Diencephalon (tissue), 1 donor: ENCODE measurements at places on chromosomes 6 and 20. TPM values are rescaled to one million over a fixed set of nuclear protein-coding genes. Genes with fewer than 3 reads are reported as not detected.

The PPP1R14C gene
- total RNA-seq, result 35.5 TPM

The ECT2L gene
- 1.2 TPM for total RNA-seq

The LST1 gene
- 6.0 TPM for total RNA-seq

The TRIM40 gene
- not detected for total RNA-seq

The MUC22 gene
- not detected for total RNA-seq

The NRSN1 gene
- total RNA-seq, result 31.4 TPM

The MAP7 gene
- 6.9 TPM for total RNA-seq

The CCM2L gene
- 3.7 TPM for total RNA-seq

The HCK gene
- total RNA-seq, result 5.1 TPM

The TGM3 gene
- 0.46 TPM for total RNA-seq

The NOX3 gene
- total RNA-seq, result not detected

The PLA2G7 gene
- 4.6 TPM for total RNA-seq

The ADTRP gene
- 0.69 TPM for total RNA-seq

The BCAS1 gene
- total RNA-seq, result 11.8 TPM

The DIDO1 gene
- 42.4 TPM for total RNA-seq

The GLP1R gene
- 1.6 TPM for total RNA-seq

The TUBB1 gene
- 0.92 TPM for total RNA-seq

The LRRN4 gene
- total RNA-seq, result 0.23 TPM

The MRPS18A gene
- 23.1 TPM for total RNA-seq

The CFB gene
- 3.2 TPM for total RNA-seq

The NECAB3 gene
- 32.3 TPM for total RNA-seq

The WFDC2 gene
- total RNA-seq, result 9.0 TPM

The TNFRSF6B gene
- 1.6 TPM for total RNA-seq

The ME1 gene
- 12.9 TPM for total RNA-seq

The COL20A1 gene
- total RNA-seq, result 3.7 TPM

The ANKRD6 gene
- 66.2 TPM for total RNA-seq

The LBP gene
- total RNA-seq, result not detected

The PSMB9 gene
- 3.2 TPM for total RNA-seq

The OPN5 gene
- total RNA-seq, result not detected

The SLC13A3 gene
- total RNA-seq, result 6.9 TPM

The GRM1 gene
- 26.8 TPM for total RNA-seq
